DMS79 (cell line): ENCODE measurements at places on chromosomes 16 and 17.
A peak's percentile ranks its signal among the peaks of the same experiment; 100 is the strongest.

DNA sequence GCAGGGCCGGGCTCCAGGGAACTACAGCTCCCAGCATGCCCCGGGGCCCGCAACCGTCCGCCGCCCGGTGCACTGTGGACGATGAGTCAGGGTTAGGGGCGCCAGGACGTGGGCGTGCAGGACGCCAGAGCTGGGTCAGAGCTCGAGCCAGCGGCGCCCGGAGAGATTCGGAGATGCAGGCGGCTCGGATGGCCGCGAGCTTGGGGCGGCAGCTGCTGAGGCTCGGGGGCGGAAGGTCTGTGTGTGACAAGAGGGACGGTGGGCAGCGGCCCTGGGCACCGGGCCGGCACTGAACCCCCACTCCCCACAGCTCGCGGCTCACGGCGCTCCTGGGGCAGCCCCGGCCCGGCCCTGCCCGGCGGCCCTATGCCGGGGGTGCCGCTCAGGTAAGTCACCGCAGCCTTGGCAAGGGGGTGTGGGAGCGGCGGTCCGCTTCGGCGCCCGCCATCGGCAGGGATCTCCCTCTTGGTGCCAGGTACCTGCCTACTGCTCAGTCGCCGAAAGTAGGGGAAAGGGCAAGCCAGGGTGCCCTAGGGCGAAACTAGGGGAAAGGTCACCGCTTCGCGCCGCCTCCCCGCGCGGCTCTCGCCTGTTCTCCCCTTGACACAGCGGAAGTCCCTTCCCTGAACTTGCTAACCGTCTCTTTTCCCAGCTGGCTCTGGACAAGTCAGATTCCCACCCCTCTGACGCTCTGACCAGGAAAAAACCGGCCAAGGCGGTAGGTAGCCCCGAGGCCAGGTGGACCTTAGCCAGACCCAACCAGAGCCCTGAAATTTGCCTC is at the start of the genes ACADVL and DLG4:
ACADVL (plus strand) TSS at position 127 of the 781 bp plus-strand sequence; CDS start at position 174, 47 bp downstream.
DLG4 (minus strand) TSS at position 25 of the 781 bp plus-strand sequence.
- peak; percentile 44 for DNase-seq

- no peak for DNase-seq
Measured at GRCh38 chr17:46886310-46886663, 34.9 kb downstream of the WNT9B start.

GRCh38 chr17:57926723-57927047 is 28.5 kb downstream of the CUEDC1 start:
- no peak for DNase-seq

GRCh38 chr16:72302332-72302731 is 130.4 kb upstream of the PMFBP1 start:
- DNase-seq, result no peak

DNA sequence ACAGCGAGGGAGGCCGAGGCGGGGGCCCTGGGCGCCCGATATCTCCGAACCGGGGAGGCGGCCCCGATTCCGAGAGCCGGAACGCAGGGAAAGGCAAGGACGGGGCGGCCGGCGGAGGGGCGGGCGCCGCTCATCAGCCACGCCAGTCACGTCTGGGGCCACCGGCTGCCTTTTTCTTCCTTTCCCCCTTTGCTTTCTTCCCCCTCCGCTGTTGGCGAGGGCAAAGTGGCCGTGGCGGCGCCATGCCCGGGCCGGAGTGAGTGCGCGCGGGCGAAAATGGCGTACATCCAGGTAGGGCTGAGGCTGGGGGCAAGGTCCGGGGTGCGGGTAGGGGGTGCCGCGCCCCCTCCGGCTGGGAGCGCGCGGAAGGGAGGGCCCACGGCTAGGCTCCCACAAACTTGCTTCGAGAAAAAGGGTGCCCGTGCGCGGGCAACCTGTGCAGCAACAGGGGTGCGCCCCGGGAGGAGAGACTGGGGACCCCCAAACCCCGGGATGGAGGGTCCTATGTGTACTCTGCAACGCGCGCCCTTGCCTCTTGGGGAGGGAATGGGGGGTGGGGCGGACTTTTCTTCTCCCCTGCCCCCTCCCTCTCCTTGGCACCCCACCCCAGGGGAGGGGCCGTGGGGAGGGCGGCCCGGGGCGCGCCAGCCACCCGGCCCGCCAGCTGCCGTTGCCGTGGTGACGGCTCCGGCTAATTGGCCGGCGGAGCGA is 486 bp downstream of the SYT17 start:
- peak; percentile 59 for DNase-seq

GRCh38 chr16:89525146-89525913 is 17.1 kb downstream of the SPG7 start:
- DNase-seq, result no peak

DNA sequence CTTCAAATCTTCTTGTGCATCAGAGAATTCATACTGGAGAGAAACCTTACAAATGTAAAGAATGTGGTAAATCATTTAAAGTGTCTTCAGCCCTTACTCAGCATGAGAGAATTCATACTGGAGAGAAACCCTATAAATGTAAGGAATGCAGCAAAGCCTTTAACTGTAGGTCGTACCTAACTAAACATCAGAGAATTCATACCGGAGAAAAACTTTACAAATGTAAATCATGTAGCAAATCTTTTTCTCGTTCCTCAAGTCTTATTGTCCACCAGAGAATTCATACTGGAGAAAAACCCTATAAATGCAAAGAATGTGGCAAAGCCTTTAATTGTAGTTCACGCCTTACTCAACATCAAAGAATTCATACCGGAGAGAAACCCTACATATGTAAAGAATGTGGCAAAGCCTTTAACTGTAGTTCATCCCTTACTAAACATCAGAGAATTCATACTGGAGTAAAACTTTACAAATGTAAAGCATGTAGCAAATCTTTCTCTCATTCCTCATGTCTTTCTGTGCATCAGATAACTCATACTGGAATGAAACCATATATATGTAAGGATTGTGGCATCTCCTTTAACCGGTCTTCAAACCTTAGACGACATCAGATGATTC is 118.5 kb upstream of the ZNF267 start:
- no peak for DNase-seq

- no peak for DNase-seq
Measured at GRCh38 chr16:64397042-64397441, 724.8 kb downstream of the CDH11 start.

DNA sequence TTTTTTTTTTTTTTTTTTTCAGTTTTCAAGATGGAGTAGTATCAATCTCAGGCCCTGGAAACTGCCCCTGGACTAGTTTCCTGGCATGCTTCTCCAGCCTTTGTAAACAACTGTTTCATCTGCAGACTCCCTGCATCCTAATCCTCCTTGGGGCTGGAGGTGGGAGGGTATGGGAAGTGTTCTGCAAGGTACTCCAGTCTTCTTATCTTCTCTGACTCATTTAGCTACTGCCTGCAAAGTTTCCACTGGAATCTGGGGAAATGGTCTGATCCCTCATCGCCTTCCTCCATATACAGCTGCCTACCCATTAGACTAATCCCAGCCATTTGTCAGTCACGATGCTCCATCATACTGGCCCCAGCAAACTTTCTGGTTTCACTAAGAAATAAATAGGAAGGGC is 21.5 kb downstream of the COPZ2 start:
- no peak for DNase-seq
